ENCODE measurements at places on chromosomes 1 and 21.

GRCh38 chr1:182163821-182164223, 102.3 kb upstream of the ZNF648 start:
- DNase-seq = no peak

DNA sequence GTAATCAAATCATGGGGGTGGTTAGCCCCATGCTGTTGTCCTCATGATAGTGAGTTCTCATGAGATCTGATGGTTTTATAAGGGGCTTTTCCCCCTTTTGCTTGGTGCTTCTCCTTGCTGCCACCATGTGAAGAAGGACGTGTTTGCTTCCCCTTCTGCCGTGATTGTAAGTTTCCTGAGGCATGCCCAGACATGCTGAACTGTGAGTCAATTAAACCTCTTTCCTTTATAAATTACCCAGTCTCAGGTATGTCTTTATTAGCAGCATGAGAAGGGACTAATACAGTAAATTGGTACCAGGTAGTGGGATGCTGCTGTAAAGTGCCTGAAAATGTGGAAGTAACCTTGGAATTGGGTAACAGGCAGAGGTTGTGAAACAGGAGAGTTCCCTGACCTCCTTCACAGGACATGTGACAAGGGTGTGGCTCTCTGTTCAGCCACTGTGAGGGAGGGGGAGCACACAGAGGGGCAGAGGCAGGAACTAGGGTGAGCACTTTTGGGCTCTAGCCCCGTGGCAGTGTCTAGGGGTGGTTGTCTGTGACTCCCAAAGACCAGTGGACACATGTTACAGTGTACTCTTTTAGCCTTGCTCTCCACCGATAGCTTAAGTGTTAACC, 105.3 kb downstream of the BACH1 start:
- DNase-seq = no peak

- DNase-seq = no peak
Observed at GRCh38 chr1:245107776-245108114, 47.0 kb upstream of the KIF26B start.

GRCh38 chr1:160607011-160607671, 27.8 kb upstream of the CD84 start:
- peak; percentile 80 for DNase-seq

DNA sequence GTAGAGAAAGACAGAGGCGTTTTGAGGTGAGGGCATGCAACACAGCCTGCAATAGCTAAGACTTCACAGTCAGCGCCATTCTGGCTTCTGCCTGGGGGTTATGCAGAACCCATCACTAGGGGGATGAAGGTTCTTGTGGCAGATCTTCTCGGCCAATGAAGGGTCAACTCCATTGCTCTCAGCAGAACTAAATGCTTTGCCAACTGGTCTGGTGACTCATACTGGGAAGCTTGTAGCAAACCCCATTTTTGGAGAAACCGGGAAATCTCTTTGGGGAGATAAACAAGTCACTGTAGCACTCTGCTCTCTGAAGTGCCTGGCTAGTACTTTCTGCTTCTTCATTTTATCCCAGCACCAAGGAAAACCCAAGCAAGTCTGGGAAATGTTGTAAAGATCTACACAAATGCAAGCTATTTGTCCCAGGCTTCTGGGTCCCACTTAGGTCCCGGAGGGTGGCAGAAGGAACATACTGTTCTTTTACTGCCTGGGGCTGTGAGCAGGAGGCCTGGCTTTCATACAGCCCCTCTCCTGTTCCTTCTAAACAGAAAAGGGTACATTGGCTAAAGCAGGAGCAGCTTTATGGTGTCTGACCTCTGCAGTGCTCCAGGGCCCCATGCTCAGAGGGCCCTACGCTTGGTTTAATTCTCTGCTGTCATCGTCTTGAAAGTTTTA, 28.8 kb downstream of the SHISA4 start:
- no peak for DNase-seq

DNA sequence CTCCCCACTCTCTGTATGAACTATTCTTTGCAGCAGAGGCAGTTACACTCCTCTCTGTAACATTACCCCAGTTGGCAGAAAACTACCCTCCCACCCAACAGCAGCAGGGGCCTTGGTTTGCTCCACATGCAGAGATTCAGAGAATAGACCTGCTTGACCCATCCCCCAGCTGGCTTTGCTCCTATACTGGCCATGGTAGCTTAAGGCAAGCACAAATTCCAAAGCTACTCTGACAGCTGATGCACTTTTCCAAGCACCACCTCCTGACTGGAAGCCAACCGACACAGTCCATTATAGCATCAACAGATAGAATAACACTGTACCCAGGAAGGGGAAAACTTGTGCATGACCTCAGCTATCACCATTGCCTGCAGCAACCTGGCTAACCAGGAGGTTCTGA, 846.5 kb upstream of the NCAM2 start:
- no peak for DNase-seq
